ENCODE measurements at places on chromosomes 11 and 22.

GRCh38 chr11:57353852-57354251, 15.7 kb downstream of the P2RX3 start:
- DNase-seq, result no peak

- DNase-seq, result no peak
These were observed 58.2 kb downstream of the RBX1 start for GRCh38 chr22:41009222-41009948.

GRCh38 chr22:38725900-38726655, 20.3 kb downstream of the GTPBP1 start:
- no peak for DNase-seq

GRCh38 chr11:16217631-16218030, 138.7 kb downstream of the SOX6 start:
- DNase-seq, result no peak

DNA sequence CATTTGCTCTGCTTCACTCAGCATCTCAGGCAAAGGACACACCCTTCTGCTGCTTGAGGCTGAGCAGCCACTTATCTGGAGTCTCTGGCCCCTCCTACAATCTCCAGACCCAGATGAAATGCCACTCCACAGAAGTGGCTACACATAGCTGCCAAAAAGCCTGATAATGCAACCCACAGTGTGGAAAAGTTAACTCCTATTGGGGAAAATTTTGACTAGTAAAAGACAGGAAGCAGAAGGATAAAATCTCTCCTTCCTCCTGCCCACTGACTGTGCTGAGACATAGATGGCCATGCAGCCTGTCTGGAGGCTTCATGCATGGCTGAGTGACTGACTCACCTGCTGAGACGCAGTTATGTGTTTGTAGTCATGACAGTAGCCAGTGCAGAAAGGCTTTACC, 92.3 kb upstream of the TEAD1 start:
- no peak for DNase-seq

DNA sequence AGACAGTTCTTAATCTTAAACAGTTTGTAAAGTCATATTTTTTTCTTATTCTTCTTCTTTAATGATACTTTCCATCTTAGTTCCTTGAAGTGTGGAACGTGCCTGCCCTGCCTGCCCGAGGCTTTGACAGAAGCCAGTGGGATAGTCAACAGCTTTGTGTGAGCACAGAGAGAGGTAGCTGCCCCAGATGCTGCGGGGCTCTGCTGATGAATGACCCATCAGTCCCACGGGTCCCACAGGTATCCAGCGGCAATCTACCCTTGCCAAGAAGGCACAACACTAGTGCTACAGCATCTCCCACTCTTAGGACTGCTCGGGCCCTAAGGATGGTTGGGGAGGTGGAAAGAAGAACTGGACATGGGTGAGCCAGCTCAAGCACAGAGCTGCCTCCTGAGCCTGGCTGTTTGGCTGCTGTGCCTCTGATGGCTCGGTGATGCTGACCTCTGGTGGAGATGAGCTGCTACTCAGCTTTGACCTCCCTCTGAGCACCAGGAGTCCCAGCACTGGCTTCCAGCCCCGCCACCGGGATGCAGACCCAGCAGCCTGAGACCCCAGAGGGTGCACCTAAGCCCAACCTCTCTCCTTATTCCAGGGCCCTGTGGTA, 11.8 kb upstream of the APLNR start:
- peak; percentile 31 for DNase-seq

GRCh38 chr11:66996609-66997273, 21.6 kb downstream of the C11orf86 start:
- no peak for DNase-seq

- DNase-seq, result no peak
These were observed 188.7 kb downstream of the CTTN start for GRCh38 chr11:70587075-70587389.

GRCh38 chr22:23248583-23248982, 68.3 kb downstream of the BCR start:
- no peak for DNase-seq

GRCh38 chr11:66133216-66133775, 63.2 kb downstream of the PACS1 start:
- DNase-seq, result no peak

- no peak for DNase-seq
These were observed 38.8 kb upstream of the MUC5AC start for GRCh38 chr11:1118755-1119603.

DNA sequence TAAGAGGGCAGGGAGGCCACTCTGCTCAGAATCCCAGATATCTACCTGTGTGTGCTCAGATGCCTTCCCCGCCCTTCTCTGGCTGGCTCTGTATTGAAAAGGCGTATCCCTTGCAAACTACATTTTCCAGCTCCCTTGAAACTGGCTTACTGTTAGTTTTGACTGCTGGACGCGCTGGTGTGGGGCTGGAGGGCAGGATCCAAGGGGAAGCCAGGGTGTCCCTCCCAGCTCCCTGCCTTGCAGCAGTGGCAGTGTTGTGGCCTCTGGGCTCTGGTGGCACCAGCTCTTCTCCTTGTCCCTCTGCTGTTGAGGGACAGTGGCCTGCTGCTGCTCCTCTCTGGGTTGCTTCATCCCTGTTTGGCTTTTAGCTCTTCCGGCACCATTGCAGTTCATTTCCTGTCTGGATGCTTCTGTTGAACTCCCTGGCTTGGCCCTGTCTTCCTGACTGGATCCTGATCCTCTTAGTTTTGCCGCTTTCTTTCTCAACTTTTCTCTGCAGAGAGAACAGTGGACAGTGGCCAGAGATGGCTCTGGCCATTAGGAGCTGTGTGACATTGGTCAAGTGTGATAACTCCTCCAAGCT, 107.1 kb upstream of the PARVA start:
- DNase-seq, result no peak

- no peak for DNase-seq
These were observed 982 bp downstream of the APOBEC3H start for GRCh38 chr22:39098026-39098425.

DNA sequence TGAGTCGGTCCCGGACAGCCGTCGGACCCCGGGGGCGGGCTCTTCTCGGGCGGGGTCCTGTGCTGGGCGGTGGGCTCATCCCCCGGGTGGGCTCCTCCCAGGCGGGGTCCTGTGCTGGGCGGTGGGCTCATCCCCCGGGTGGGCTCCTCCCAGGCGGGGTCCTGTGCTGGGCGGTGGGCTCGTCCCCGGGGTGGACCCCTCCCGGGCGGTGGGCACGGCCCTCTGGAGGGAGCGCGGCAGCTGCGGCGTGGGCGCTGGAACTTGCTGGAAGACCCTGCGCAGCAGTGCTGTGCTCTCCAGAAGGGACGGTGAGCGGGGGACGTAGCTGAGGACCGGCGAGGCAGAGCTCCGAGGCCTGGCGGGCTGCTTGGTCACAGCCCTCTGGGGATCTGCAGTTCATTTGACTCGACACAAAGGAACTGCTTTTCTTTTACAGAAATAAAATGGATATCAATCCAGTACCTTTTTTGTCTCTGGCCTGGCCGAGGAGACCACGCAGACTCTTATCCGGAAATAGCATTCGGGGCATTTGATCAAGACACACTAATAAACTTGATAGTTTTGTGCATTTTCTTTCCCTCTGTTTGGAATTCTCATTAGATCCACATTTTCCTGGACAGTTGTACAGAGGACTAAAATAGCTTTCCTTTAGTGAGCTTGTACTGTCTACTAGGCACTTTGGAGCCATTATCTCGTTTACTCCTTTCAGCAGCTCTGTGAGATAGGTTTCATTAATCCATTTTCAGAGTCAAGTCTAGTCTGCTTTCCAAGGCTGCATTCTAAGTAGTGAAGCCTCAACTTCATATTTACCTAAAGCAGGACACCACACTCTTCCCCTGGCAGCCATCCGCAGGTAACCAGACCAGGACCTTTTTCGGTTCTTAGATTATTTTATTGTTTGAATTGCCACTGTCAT, 812 bp downstream of the JAM3 start:
- peak; percentile 31 for DNase-seq

DNA sequence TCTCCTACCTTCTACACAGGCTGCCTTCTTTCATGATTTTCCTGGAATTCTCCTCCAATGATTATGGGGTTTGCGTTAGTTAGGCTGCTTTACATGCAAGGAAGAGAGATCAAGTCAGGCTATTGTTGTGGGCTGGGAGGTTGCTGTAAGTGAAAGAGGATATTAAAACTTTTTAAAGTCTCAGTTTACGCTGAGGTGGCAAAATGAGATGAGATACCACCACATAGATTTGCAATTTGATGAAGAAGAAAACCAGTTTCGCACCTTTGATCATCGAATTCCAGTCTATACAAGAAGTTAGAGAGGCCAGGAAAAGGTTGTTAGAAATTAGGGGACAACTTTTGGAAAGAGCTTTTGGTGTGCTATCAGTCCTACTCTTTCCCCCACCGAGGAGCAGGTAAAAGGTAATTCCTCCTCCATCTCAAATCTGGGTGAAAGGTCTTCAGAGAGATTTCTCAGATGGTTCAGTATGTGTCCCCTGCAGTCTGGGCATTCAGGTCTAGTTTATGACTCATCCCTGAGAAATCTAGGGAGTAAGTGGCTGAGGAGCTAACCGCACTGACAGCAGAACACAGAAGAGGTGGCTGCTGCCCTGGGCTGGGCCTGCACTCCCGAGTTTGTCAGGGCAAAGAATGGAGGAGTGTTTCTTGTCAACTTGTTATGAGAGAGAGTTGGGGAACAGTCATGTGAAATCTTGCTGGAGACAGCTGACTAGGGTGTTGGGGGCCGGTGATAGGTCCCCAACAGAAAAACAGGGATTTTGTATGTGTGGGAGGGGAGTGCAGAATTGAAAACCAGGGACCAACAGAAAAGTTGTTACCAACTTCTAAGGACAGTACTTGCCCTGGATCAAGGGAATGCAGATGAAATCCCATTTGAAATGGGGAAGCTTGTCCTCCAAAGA, 34.7 kb downstream of the CCDC83 start:
- DNase-seq, result no peak

- no peak for DNase-seq
These were observed 227.2 kb downstream of the BRD1 start for GRCh38 chr22:49600468-49600867.

- no peak for DNase-seq
These were observed 1066.9 kb downstream of the BRD1 start for GRCh38 chr22:48760481-48761390.

DNA sequence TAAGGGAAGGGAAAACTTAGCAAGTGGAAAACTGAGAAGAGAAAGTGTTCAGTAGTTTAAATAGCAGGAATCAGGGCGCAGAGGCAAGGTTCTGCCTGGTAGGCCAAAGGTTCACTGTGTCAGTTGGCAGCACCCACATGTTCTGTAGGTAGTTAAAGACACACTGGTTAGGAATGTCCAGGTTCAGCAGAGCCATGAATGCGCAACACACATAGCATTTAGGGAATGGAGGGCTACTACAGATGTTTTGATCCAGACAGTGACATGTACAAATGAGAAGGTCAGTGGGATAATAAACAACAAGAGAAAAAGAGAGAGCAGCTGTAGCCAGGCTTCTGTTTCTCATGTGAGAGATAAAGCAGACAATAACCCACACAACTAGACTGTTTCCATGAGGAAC, 56.2 kb upstream of the ARHGAP42 start:
- no peak for DNase-seq

- DNase-seq, result no peak
These were observed 7.4 kb upstream of the TH start for GRCh38 chr11:2178906-2179494.

DNA sequence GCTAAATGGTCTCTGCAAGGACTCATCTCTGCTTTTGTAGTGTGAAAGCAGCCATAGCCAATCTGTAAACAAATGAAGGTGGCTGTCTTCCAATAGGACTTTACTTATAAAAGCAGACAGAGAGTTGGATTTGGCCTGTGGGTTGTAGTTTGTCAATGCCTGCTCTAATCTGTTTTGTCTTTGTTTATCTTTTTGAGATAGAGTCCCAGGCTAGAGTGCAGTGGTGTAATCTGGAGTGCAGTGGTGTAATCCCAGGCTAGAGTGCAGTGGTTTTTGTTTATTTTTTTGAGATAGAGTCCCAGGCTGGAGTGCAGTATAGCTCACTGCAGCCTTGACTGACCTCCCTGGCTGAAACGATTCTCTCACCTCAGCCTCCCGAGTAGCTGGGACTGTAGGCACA, 8.6 kb downstream of the PPP6R3 start:
- no peak for DNase-seq

DNA sequence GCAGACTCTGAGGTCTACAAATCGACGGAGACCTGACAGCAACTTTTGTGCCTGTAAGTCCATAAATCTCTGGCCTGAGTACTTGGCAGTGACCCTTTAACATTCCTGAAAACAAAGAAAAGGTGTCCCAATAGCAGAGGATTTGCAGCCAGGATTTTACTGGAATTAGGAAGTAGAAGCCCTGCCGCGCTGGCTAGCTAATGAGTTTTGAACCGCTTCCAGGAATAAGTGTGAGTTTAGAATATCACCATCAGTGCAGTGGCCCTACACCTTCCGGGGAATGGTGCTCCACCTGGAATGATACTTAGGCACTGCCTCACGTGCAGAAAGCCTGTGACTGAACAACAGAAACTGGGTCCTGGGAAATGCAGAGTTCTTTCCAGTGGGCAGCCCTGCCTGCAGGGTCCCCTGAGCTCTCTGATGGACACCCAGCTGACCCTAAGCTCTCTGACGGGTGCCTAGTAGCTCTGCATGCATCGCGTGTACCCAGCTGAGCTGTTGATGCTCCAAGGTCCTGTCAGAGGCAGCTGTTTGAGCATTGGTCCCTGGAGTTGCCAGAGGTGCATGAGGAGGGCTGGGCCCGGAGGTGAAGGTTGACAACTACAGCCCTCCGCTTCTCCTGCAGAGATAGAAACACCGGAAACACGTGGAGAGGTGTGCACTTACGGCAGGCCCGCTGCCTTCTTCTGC, 380.9 kb downstream of the TBC1D22A start:
- DNase-seq, result no peak

GRCh38 chr22:48750282-48750681, 1077.4 kb downstream of the BRD1 start:
- DNase-seq, result no peak

DNA sequence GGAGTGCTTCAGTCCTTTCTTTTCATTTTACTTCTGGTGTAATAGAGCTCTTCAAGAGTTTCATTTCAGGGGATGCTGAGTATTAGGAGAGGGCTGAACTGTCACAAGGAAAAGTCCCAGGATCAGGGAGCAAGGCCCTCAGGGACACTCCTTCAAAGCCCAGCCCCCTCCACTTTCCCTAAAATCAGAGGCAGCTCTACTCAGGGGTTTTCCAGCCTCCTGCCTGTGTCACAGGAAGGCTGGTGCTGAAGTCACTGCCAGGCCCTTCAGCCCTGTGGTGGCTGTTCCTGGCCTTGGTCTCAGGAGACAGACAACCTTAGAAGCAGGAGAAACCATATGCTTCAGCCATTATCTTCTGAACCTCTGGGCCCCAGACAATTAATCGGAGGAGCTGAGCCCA, 36.4 kb upstream of the KIRREL3 start:
- DNase-seq, result no peak

- DNase-seq, result no peak
These were observed 52.8 kb upstream of the RRAS2 start for GRCh38 chr11:14411818-14412217.

Data from caudate nucleus (tissue), 63 donors.